ENCODE measurements at places on chromosomes 5 and 9.

DNA sequence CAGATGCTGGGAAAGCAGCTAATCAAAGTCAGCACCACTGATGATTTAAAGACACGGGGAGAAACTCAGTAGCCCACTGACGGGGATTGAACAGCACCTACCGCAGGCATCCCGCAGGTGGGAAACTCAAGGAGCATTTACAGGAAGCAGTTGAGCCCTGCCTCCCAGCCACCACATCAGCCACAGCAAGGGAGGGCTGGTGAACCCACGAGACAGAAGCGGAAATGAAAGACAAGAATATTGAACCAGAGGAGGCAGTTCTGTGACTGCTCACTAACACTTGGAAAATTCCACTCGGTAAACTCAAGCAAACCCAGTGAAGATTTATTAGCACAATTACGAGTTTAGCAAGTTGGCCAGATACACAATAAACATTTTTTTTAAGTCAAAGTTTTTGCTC lies 10.6 kb upstream of the FAM163B start:
- DNase-seq = peak; percentile 18

DNA sequence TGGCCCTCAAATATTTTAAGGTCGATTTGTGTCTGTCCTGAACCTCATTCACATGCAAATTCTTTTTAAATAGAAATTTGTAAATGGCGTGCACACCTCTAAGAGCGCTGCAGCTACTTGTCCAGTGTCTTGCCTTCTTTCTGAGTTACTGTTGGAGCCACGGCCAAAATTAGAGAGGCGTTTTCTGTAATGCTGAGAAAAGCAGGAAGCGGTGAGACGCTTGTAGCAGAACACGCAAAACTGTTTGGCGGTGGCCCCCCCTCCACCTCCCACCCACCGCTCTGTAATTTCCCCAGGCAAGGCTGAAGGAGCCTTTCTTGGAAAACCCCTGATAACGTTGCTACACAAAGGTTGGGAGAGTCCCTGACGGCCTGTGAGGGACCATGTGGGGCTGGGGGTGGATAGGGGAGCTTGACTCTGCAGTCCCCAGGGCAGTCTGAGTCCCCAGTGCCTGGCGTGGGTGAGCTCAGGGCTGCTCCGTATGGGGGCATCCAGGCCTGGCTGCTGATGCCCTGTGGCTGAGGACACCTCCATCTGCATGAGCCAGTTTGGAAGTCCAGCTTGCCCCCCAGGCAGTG lies 96.5 kb downstream of the GADD45G start:
- peak; percentile 62 for DNase-seq

DNA sequence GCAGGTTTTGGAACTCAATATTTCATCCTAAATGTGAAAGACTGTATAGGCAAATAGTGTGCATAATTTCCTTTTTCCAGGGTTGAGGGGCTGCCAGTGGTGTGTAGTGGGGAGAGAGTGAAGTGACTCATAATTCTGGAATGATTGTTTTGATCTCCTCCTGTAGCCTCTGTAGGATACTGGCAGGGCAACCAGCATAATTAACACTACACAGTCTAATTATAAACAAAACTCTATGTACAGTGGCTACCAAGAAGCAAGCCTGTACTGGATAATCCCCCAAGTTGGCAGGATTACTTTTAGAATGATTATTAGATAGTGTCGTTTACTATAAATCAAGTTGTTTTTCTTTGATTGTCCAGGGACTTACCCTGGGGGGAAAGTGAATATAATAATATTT lies 32.2 kb downstream of the LNPEP start:
- no peak for DNase-seq

GRCh38 chr9:83056174-83056573 lies 6.8 kb downstream of the RASEF start:
- no peak for DNase-seq

GRCh38 chr5:75275756-75276155 lies 39.1 kb upstream of the ANKRD31 start:
- DNase-seq = no peak

DNA sequence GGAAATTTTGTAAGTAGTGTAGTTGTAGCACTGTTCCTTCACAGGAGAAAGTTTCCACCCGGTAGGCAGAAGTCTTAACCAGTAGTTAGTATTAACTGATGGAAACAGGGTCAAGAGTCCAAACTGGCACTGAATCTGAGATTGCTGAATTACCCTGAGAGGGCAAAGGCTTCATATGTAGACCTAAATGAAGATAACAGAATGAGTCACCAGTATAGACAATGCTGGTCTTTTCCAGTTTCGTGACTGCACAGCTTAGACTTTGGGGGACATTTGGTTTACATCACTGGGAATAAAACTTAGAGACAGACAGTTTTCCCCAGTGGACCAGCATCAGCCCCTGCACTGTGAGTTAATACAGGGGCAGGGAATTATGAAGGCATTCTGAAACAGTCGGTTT lies 60.5 kb downstream of the PCSK5 start:
- DNase-seq = no peak

DNA sequence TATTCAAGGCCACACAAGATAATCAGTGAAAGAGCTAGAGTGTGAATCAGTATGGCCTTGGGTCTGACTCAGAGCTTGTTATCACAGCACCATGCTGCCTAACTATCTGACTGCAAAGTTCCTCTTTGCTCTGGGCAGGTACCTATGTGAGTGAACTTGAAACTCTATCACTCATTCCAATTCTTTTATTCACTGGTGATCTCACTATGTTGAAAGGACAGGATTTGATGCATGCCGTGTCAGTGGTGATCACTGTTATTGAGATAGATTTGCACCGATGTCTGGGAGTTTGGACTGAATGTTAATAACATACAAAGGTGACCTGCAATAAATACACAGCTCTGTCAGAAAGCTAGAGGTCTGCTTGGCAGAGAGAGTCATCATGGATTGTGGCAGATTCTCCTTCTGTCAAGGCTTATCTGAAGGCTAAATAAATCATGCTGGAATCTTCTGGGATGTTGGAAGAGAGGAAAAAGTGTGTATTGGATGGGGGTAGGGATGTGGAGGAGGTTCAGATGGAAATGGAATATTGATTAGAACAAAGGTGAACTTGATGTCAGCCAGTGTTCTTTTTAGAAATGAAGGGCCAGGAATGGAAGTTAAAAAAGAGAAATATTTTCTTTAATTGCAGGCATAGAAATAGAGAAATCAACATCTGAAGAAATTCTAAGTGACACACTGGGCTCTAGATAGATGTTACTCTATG lies 91.8 kb upstream of the TNC start:
- DNase-seq = no peak

DNA sequence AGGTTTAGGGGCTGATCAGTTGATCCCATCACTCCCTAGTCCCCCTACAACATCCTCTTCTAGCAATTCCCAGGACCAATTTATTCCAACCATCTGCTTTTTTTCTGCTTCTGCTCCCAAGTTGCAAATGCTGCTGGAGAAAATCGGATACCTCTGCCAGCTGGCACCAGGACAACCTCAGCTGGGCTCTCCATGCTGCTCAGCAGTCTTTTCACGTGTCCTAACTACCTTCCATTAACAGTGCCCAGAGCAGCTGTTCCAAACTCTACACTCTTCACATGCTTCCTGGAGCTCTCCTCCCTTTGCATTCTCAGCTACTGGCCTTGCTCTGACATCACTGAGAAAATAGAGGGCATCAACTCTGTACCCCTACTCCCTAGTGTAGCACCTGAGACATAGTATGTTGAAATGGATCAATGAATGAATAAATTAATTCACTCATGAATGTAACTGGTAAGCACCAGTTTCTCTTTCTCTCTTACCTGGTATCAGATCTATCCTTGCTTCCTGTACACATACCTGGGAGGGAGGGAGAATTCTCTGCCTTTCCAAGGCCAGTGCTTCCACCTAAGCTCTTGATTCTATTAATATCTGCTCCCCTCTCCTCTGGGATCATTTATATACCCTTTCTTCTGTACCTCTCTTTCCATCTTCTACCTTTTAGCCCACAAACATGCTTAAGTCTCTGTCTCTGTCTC lies 191.0 kb downstream of the RAB3C start:
- DNase-seq = no peak

- DNase-seq = no peak
These were observed 96.3 kb downstream of the UNC13B start for GRCh38 chr9:35257986-35258659.

GRCh38 chr9:86663905-86664304 lies 283.4 kb downstream of the GAS1 start:
- DNase-seq = no peak

GRCh38 chr9:124590889-124591641 lies 83.9 kb upstream of the NR5A1 start:
- DNase-seq = no peak

DNA sequence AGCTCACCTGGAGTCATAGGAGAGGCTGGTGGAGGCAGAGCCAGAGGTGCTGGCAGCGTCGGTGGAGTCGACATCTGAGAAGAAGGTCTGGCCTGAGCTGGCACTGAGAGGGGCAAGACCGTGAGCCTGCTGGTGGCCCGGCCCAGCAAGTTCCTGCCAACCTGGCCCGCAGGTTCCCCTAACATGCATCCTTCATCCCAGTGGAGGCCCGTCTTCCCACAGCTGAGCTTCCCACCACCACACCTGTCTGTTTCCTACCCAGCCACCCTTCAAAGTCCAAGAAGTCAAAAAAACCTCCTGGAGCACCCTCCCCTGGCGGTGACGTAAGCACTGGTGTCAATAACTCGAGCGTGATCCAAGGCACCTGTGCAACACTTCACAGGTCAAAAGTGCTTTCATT lies 16.9 kb downstream of the PHF19 start:
- DNase-seq = no peak

- no peak for DNase-seq
These were observed 23.7 kb downstream of the KLHL3 start for GRCh38 chr5:137712139-137712667.

DNA sequence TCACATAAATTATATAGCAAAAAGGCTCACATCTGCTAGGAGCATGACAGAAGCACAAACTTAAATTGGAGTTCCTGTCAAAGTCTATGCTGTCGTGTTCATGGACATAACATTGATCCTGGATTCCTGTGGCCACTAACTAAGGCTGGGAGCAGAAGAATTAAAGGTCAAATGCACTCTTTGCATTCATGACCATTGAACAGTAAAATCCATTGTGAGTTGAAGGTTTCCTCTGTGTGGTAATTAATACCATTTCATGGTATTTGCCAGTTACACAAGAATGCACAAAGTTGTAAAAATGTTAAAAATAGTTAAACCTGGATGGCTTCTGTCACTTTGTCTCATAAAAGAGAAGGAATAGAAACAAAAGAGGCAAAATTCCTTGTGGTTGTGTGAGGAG lies 242.6 kb downstream of the NPR3 start:
- DNase-seq = no peak

GRCh38 chr5:65482736-65483545 lies 1.2 kb upstream of the ADAMTS6 start:
- DNase-seq = peak; percentile 17

GRCh38 chr5:75395277-75395676 lies 58.3 kb downstream of the HMGCR start:
- no peak for DNase-seq

GRCh38 chr5:79229357-79230174 lies 6.4 kb upstream of the JMY start:
- DNase-seq = no peak

GRCh38 chr5:101437351-101437750 lies 534.3 kb upstream of the ST8SIA4 start:
- no peak for DNase-seq

DNA sequence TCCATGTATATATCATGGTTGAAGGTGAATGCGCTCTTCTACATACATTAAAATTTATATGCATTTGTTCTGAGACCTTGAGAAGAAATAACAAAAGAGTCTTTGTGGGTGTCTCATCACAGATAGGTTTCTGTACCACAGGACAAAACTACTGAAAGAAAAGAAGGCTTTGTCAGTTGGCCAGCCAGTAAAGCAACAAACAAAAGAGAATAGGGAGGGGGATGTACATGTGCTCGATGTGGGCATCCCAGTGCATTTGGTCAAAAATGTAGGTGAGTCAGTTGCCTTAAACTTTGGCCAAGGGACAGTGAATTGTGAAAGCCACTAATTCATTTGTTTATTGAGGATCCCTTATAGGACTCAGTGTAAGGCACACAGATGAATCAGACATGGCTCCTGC lies 13.3 kb downstream of the RBM18 start:
- no peak for DNase-seq

DNA sequence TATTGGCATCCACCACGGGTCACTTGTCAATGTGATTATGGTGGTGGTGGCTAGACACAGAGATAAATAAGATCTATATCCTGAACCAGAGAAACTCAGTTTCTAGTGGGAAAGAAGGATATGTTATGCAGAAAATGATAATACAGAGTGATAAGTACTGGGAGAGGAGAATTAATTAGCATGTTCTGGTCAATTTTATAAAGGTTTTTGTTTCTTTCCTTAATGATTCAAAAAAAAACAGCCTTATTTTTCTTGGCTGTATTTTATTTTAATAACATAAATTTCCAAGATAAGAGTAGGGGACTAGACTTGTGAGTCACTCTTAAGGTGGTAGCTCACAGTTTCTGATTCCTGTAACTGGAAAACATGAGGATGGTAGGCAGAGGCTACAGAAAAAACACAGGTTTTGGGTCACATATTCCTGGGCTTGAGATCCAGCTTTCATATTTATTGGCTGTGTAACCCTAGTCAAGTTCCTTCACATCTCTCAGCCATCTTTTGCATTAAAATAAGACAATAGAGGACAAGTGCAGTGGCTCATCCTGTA lies 350.3 kb upstream of the RPS23 start:
- no peak for DNase-seq

GRCh38 chr5:6399980-6400910 lies 21.9 kb upstream of the MED10 start:
- no peak for DNase-seq

GRCh38 chr5:18010053-18010452 lies 375.8 kb downstream of the TAF11L14 start:
- DNase-seq = no peak

- DNase-seq = no peak
These were observed 364.3 kb downstream of the KCNN2 start for GRCh38 chr5:114726131-114726530.

- DNase-seq = no peak
These were observed 509.7 kb downstream of the PSAT1 start for GRCh38 chr9:78806492-78807160.

DNA sequence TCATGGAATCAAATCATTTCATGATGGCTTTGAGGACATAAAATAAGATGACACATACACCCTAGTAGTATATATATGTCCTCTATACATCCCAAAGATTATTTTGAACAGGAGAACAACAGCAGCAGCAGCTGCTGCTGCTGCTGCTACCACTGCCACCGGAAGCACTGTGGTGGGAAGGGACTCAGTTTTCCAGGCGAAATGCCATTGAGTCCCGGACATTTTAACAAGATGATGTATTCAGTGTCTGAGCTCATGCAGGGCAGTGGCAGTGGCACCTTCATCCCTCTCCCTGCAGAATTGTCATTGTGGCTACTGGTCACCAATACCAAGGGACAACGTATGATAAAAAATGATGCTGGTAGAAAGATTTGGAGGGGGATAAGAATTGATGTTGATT lies 151.3 kb downstream of the CHSY3 start:
- DNase-seq = no peak

DNA sequence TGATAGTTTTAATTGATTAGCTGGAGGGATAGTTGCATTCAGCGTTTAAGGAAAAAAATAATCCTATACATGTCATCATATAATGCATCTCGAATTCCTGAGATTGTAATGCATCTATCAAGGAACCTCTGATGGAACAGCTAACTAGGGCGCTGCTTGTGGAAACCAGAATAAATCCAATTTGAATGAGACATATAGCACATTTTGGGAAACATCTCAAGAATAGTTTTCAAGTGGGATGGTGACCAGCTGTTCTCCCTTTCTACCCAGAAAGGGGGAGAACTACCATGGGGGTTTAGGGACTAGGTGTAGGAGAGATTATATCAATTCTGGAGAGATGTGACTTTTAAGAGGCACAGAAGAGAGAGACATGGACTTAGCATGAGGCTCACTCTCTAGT lies 319.3 kb upstream of the BRINP1 start:
- no peak for DNase-seq

GRCh38 chr9:90593646-90594045 lies 49.0 kb downstream of the DIRAS2 start:
- DNase-seq = no peak

Data from naive B cell (primary cell).